ENCODE measurements at places on chromosomes 16 and 17.
A peak's percentile ranks its signal among the peaks of the same experiment; 100 is the strongest.

- DNase-seq = no peak
Observed at GRCh38 chr17:33057564-33057963, 65.9 kb downstream of the SPACA3 start.

DNA sequence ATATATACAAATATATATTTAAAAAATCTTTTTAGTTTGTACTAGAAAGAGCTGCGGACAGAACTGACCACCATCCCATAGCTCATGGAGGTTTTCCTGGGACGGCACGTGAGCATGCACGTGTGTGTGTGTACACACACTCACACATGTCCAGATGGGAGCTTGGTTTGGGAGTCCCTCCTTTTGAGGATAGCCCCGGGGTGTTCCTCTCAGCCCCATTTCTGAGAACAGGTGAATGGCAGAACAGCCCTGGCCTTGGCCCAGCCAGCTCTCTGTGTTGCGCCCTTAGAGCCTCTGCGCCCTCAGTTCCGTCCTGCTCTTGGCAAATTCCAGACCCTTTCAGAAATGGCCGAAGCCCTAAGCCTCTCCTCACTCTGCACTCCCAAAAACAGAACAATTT lies 70.1 kb downstream of the AMFR start:
- no peak for DNase-seq

DNA sequence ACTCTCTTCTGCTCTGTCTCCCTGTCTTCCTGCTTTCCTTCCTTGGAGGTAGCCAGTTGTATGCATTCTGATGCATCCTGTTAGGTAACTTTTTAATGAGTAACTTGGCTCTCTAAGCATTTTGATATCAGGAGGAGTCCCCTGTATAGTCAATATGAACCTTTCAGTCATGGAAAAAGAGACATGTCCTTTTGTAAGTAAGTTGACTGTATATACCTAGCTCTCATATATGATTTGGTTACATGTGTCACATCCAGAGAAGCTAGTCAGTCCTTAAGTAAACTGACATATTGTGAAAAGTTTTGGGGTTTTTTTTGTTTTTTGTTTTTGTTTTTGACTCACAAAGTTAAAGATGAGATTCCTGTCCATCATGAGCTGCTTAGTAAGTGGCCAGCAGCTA lies 18.8 kb downstream of the UTP18 start:
- DNase-seq = no peak

GRCh38 chr17:8742274-8742673 lies 2.4 kb downstream of the CCDC42 start:
- no peak for DNase-seq

- no peak for DNase-seq
Observed at GRCh38 chr16:88613293-88613692, 25.1 kb upstream of the IL17C start.

- peak; percentile 17 for DNase-seq
Observed at GRCh38 chr17:48541577-48542113, 3.3 kb downstream of the HOXB2 start.
